ENCODE measurements at places on chromosomes 6 and 20.

DNA sequence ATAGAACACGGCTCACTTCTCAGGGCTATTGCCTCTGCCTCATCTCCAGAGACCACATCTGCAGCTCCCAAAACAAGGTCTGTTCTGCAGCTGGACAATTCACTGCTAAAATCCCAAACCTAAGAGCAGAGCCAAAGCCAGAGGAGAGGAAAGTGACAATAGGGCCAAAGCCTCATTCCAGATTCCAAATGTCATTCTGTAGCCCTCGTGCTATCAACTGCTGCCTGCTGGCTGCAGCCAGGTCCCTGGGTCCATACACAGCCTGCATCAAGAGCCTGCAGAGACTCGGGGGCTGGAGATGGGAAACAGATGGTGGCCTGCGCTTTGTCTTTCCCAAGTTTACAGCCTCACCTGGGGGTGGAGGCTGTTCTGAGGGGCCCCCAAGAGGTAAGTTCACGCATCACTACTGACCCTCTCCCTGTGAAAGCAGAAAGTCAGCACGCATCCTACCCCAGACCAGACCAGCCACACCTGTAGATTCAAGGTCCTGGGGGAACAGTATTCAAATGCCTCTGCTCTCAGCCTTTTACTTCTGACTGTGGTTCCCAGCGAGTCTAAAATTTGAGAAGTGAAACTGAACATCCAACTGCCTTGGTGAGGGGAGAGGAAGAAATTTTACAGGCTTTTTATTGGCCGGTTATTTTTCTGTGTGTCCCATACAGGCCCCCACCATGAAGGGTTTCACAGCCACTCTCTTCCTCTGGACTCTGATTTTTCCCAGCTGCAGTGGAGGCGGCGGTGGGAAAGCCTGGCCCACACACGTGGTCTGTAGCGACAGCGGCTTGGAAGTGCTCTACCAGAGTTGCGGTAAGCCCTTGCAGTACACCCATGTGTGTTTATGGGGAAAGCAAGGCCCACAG lies at the start of gene LY86:
Gene LY86, plus strand, starts transcription at position 657 of the 860 bp plus-strand sequence. Its CDS starts 15 bp downstream, at position 672.
- DNase-seq = no peak

- no peak for DNase-seq
These were observed 86.9 kb upstream of the CST7 start for GRCh38 chr20:24862186-24862585.

DNA sequence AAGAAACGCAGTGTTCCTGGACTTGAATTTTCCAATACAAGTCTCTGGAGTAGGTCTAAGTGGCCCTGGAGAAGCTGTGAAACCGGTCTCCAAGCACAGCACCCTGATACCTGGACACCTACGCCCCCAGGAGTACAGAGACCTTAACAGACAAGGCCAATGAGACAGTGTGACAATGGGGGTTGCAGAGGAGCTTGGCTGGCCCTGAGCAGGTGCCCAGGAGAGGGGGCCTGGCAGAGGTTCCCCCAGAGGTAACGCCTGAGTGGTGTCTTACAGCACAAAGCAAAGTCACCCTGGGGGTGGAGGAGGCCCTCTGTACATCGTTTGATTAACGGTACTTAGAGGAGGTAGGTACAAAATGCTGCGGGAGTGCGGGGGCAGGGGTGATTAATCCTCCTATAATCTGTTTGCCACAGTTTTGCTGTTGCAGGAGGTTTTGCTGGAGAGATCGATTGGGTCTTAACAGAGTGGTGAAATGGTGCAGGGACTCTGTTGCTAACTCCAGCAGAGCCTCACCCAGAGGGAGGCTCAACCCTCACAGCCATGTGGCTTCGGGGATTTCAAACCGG lies 37.3 kb upstream of the APCDD1L start:
- DNase-seq = no peak

- no peak for DNase-seq
These were observed 50.5 kb upstream of the LTV1 start for GRCh38 chr6:143792402-143793279.

DNA sequence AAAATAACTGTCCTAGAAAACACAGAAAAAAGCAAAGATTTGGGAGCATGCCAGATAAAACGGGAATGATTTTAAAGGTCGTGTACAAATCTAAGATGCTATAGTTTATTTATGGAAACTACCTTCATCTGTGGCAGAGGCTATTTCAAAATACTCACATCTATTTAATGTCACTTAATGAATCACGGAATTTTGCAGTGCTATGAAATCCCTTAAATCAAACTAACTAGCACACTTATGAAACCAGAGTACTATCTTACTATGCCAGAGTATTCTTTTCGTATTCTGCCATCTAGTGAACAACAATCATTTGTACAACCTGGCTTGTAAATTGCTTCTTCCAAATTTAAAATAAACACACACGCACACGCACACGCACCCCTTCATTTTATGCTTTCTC lies 77.9 kb upstream of the BMP5 start:
- no peak for DNase-seq

GRCh38 chr6:134347885-134348805 lies 30.2 kb upstream of the SGK1 start:
- no peak for DNase-seq

Data from NCI-H2171 treated with DMSO at 0.1 percent for 48 hours (cell line).